Amniotic stem cell (primary cell): ENCODE measurements at places on chromosomes 16 and 17.
A peak's percentile ranks its signal among the peaks of the same experiment; 100 is the strongest.

- no peak for DNase-seq
These were observed 31.3 kb downstream of the DCUN1D3 start for GRCh38 chr16:20868890-20869289.

DNA sequence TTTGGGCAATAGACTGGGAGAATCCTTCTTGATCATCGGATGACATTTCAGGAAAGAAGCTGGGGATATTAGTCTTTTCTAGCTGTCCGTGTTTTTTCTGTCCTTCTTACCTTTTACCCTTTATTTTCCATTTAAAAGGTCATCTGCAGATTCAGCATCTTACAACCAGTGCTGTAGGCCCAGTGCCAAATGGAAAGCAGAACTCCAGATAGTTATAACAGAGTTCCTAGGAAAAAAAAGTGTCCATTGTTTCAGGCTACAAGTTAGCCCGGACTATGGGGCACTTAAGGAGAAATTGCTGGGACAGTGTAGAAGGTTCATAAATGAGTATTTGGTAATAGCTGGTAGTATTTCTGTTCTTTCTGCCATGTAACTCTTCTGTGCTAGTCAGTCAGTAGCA is 28.4 kb downstream of the LDHD start:
- no peak for DNase-seq

- peak; percentile 45 for DNase-seq
These were observed 29.9 kb downstream of the DYNLL2 start for GRCh38 chr17:58112970-58113631.

DNA sequence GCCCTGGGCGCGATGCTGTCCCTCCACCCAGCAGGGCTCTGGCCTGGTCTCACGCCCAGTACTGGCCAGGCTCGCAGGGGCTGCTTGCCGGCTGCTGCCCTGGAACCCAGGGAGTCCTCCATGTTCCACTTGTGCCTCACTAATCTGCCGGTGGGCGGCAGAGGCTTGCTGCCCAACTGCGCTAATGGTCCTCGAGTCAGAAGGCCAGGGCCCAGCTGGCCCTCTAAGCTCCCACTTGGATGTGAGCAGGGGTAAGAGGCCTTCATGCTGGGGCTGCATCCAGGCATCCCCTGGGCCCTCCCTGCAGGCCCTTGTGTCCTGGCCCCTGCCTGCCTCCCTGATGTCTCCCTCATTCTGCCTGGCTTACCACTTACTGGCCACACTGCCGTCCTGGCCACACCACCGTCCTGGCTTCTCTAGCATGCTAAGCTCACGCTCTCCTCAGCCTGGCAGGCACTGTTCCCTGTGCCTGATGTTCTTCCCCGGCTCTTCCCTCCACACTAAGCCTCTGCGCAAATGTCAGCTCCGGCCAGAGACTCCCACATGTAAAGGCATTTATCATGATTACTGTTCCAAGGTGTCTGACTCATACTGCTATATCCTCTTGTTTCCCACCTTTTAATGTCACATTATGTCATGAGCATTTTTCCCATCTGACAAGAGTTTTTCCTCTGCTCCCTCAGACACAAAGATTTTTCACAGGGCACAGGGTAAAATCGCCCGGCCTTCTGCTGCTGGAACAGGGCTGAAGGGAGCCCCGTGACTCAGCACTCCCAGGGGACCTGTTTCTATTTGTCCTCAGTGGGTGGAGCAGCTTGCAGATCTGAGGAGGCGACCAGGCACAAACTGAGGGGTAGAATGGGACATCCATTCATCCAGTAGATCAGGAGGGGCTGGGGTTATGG is 15.9 kb downstream of the B9D1 start:
- peak; percentile 64 for DNase-seq

GRCh38 chr16:26542198-26542597 is 524.5 kb upstream of the C16orf82 start:
- DNase-seq, result no peak

DNA sequence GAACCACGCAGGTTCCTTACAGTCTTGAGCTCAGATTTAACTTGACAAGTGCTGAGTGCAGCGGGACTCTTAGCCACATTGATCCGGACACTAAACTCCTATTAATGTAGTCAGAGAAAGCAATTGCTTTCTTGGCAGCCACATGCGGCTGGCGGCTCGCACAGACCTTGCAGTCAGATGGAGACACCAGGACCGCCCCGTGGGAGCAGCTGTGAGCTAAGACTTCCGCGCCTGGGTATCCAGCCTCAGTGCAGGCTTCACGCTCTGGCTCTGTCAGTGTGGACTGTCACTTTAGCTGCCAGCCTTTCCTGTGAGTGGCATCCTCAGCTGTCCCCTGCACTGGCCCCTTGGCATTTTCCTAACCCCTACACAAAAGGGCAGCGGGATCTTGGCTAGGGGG is 80.9 kb upstream of the NLRP1 start:
- DNase-seq, result no peak

GRCh38 chr17:72359274-72359673 is 238.5 kb downstream of the SOX9 start:
- DNase-seq, result no peak

- DNase-seq, result peak; percentile 19
These were observed at the start of gene RUNDC3A for GRCh38 chr17:44308320-44308818. TSS of gene RUNDC3A (plus strand) at chr17:44308601. CDS start at chr17:44308833, 232 bp downstream.

DNA sequence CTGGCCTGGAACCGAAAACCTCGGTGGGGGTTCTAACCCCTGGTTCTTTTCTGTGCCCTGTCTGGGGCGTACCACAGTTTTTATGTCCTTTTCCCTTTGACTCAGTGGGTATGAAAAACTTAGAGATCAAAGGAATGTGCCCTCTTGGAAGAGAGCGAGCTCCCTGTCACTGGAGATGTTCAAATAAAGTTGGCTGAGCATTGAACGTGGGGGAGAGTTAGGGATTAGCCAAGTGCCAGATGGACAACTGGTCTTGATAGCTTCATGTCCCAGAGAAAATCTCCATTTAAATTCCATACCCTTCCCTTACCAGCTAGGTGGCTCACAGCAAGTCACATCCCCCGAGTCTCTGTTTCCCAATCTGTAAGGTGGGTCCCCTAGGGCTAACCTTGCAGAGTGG is 9.5 kb downstream of the ADGRG1 start:
- no peak for DNase-seq

DNA sequence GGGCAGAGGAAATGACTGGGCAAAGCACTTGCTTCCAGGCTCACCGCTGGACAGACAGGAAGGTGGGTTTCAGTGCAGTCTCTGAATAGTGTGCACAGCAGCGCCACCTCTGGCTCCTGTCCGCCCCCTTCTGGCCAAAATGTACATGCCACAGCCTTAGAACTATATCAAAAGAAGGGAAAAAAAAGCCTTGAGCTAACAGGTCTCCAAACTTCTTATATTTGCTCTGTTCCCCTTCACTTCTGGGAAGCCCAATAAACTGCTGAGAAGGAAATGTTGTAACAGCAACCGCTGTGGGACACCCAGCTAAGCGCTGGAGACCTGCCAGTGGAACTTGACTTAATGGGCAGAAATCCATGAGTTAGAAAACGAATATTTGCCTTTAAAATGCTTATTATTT is 17.5 kb downstream of the COG7 start:
- DNase-seq, result peak; percentile 18

- no peak for DNase-seq
These were observed 1.4 kb downstream of the FKBP10 start for GRCh38 chr17:41814195-41814594.

DNA sequence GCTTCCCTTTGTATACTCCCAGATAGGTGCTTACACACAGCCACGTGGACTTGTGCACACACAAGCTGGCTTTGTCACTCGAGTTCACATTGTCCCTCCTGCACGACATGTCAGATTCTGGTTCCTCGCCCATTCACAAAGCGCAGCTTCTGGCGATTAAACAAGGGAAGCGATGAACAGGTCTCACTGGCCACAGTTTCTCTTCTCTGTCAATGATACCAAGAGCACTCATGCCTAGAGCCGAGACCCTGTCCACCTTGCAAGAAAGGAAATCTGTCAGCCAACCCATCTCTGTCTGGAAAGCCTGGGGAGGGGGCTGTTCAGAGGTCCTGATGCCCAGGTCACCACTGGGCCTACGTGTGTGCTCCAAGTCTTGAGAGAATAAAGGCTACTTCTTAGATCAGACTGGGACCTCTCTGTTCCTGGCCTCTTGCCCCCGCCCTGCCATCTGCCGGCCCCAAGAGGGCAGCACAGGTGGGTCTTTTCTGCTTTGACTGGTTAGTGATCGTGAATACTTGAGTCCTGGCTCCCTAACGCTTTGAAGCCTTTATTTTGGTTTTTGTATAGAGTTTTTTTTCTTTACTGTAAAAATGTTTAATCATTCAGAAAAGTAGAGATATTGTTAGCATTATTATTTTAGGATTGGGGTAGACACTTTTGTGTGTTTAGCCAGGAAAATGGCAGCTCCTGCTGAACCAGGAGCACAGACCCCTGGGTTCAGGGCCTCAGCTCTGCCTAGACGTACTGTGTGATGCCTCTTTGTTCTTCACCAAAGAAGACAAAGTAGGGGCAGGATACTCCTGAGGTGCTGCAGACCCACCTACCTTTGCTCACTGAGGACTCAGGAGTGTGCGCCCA is 104.7 kb downstream of the MRM1 start:
- no peak for DNase-seq

GRCh38 chr16:28192806-28193529 is 18.8 kb downstream of the XPO6 start:
- DNase-seq, result no peak

DNA sequence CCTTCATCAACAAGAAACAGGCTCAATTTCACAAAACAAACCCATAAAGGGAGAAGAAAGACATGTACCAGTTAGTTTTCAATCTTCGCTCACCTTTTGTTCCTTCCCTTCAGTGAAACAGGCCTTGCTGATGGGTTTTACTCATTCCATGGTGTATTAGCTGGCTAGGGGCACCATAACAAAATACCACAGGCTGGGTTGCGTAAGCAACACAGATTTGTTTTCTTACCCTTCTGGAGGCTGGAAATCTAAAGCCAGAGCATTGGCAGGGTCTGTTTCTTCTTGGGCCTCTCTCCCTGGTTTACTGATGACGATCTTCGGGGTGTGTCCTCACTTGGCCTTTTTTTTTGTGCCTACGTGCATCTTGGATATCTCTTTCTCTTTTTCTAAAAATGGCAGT is 383.4 kb upstream of the RBFOX1 start:
- DNase-seq, result no peak

DNA sequence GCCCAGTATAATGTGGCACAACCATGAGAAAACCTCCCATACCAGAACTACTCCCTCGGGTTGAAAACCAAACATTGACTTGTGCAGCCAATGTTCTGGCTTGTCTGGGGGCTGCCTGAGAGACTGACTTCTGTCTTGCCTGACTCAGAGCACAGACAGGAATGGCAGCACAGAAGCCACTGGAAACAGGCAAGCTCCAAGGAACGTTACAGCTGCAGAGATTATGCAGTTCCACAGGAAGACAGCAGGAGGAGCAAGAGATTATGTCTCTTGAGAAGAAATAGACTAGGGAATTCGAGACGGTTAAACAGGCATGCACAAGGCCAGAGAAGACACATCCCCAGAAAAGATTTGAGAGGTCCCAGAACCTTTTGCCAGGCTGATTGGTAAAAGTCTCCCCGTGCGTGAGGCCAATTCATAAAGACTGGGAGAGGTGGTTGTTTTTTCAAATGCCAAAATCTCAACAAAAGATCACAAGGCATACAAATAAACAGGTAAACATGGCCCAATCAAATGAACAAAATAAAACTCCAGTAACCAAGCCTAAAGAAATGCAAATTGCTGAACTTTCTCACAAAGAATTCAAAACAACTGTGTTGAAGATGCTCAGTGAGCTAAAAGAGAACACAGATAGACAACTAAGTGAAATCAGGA is 90.6 kb upstream of the CDH5 start:
- DNase-seq, result peak; percentile 23

- no peak for DNase-seq
These were observed 11.8 kb upstream of the FOXK2 start for GRCh38 chr17:82507631-82508175.

DNA sequence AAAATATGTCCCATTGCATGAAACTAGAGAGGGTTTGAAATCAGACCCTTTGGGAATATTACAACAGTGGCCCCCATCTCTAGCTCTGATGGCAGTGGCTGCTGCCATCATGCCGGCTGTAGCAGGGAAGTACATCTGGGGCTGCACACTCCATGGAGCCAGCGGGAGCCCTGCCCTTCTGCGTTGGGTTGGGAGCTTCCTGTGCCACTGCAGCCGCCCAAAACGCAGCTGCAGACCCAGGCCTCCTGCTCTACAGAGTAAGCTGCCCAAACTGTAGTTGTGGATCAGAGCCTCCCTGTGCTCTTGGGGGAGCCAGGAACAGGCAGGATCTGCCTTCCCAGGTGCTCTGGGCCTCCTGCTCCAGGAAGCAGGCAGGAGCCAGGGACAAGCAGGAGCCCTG is 450.0 kb downstream of the HS3ST3B1 start:
- no peak for DNase-seq

- DNase-seq, result no peak
These were observed 292.5 kb downstream of the RBFOX1 start for GRCh38 chr16:7624871-7625766.

- DNase-seq, result no peak
These were observed 9.6 kb downstream of the VPS4A start for GRCh38 chr16:69320740-69321073.

- DNase-seq, result no peak
These were observed 15.4 kb upstream of the NLRC3 start for GRCh38 chr16:3592559-3592958.

DNA sequence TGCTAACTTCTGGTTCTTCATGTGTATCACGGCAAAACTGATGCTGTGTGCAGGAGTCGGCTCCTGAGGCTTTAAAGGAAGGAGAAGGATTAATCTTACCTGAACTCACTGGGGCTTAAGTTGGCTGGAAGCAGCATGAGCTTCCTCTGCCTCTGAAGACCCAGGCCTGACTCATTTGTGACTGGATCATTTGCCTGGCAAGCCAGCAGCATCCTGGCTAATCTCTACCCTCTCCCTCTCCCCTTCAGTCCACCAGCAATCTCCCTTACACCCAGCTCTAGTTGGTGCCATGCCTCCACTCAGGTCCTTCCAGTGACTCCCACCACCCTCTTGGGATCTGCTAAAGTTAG is 150.3 kb downstream of the IRX3 start:
- DNase-seq, result no peak

GRCh38 chr17:40433551-40434415 is 9.5 kb upstream of the IGFBP4 start:
- DNase-seq, result no peak

GRCh38 chr17:51144266-51145022 is 8.9 kb upstream of the NME1 start:
- DNase-seq, result no peak

GRCh38 chr17:61205931-61206330 is 193.7 kb upstream of the TBX2 start:
- DNase-seq, result no peak

DNA sequence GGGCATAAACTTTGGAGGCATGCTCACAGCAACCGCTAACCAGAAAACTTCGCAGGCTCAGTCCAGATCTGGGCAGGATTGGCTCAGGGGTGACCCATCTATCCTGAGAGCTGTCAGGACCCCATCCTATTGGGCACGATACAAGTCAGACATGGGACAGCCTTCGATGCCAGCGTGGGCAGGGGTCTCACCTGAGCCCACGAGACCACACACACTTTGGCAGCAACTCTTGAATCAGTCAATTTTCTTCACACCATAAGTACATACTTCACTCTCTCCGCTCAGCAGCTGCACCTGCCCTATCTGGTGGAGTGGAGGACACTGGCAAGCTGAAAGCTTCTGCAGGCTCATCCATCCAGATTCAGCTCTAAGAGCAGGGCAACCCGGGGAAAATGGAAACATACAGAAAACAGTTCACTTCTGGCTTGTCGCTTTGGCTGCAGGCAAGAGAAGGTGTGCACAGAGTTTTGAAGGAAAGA is 48.3 kb downstream of the ZFHX3 start:
- no peak for DNase-seq

- DNase-seq, result no peak
These were observed 1.6 kb upstream of the WFIKKN2 start for GRCh38 chr17:50833510-50834428.
